Cerebellum (tissue), 4 donors: ENCODE measurements at places on chromosomes 4 and X. TPM values are rescaled to one million over a fixed set of nuclear protein-coding genes. Genes with fewer than 3 reads are reported as not detected.

GRCh38 chr4:185651851-185652250, 116.5 kb upstream of the PDLIM3 start:
- no peak for DNase-seq

- no peak for DNase-seq
Measured at GRCh38 chr4:176660561-176660960, 132.2 kb downstream of the VEGFC start.

DNA sequence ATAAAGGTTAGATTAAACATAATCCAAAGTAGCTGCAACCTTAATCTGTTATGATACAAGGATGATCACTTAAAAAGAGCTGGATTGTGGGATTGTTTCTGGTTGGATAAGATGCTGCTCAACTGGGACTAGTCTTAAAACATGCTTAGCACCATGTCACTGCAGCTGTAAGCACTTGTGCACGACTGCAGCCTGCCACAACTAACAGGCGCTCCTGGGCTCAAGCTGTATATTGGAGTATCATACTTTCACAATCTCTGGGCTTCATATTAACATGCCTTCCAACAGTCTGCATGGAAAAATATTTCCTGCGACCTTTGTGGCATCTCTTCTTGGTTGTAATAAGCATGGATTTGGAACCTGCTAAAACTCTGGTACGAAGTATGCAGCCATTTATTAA, 493.0 kb upstream of the PITX2 start:
- DNase-seq: no peak

DNA sequence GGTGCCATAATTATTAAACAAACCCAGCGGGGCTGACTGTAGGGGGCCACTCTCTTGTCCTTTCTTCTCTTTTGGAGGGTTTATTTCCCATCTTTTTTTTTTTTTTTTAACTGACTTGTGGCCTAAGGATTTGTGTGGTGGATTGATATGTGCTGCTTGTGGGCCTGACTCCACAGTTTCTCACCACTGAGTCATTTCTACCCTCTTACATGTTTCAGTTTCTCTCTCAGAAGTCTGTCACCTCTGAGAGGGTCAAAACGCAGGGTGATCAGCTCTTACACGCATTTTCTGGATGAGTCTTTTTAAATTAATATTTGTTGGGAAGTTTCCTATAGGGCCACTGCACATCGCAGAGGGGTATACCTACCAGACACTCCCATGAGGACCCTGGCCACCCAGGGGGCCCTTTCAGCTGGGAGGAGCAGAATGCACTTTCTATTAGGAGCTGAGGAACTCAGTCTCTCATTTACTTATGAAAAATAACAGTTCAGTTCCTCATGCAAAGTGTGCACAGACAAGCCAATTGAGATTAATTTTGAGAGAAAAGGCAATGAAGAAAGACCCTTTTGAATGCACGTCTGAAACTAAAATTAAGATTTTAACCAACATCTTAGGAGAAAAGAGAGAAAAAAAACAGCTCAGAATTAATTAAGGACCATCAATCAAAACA, 407.9 kb downstream of the TECRL start:
- DNase-seq: no peak

- no peak for DNase-seq
Measured at GRCh38 chrX:23901805-23902204, 5.9 kb downstream of the APOO start.

GRCh38 chr4:93394545-93395081, 433.9 kb upstream of the ATOH1 start:
- DNase-seq: no peak

The RPA4 gene
- 0.91 TPM for total RNA-seq
